ENCODE measurements at places on chromosomes 3 and 15. TPM values are rescaled to one million over a fixed set of nuclear protein-coding genes. Genes with fewer than 3 reads are reported as not detected.

C2CD4A gene
- total RNA-seq: 3.0 TPM

ATP13A4 gene
- 42.6 TPM for total RNA-seq

GRCh38 chr3:82355228-82355627 lies 593.8 kb upstream of the GBE1 start:
- H3K27me3 ChIP-seq: no peaks in the 10 kb centered on the region
- H3K27ac ChIP-seq: no peak overlapping the region
- H3K36me3 ChIP-seq: no peaks in the 10 kb centered on the region
- H3K4me1 ChIP-seq: no peaks in the 10 kb centered on the region
- H3K4me3 ChIP-seq: no peak overlapping the region

GRCh38 chr15:82942691-82943090 lies 9.8 kb downstream of the HOMER2 start:
- H3K27ac ChIP-seq: peak overlapping the region; percentile 66
- H3K4me1 ChIP-seq: peaks cover 17% of the 10 kb centered on the region
- no peak overlapping the region for H3K4me3 ChIP-seq
- H3K27me3 ChIP-seq: no peaks in the 10 kb centered on the region
- H3K36me3 ChIP-seq: no peaks in the 10 kb centered on the region
- DNase-seq: peak; percentile 91
